ENCODE measurements at places on chromosomes 7 and 10.

- DNase-seq = no peak
Observed at GRCh38 chr7:71229148-71229547, 97.2 kb downstream of the GALNT17 start.

DNA sequence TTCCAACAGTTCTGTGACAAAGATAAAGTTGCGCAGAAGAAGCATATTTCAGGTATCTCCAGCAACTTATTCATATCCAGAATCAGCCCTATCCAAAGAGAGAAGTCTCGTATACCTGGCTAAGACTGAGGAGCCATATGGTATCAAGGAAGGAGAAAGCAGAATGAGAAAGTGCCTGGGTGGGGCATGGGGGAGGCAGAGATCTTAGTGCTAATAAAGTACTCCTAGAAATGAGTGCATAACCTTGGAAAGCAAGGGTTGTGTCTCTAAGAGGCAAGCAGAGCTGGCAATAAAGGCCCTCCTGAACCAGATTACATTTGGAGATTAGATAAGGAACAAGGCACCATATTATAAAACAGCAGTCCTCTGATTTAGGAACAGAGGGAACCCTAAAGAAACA lies 12.7 kb downstream of the TASOR2 start:
- no peak for DNase-seq

DNA sequence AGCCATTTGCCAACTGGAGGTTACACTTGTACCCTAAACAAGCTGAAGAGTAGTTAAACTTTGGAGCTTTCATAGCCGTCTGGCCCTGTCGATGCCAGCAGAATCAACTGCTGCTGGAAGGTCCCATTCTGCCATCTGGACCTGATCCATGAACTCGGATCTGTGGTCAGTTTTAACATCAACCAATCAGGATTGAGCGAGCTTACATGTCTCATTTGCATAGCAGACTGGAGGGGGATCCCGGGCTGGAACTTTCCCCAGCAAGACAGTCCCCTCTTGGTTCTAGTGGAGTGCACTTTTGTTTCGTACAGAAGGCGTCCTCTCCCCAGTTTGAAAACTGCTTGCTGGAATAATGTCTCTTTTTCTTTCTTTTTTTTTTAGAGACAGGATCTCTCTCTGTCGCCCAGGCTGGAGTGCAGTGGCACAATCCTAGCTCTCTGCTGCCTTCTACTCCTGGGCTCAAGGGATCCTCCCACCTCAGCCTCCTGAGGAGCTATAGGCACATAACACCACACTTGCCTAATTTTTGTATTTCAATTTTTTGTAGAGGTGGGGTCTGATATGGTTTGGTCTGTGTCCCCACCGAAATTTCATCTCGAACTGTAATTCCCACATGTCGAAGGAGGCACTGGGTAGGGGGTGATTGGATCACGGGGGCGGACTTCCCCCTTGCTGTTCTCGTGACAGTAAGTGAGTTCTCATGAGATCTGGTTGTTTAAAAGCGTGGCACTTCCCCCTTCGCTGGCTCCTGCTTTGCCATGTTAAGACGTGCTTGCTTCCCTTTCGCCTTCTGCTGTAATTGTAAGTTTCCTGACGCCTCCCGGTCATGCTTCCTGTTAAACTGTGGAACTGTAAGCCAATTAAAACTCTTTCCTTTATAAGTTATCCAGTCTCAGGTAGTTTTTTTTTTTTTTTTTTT lies 42.8 kb upstream of the SEPHS1 start:
- peak; percentile 11 for DNase-seq

DNA sequence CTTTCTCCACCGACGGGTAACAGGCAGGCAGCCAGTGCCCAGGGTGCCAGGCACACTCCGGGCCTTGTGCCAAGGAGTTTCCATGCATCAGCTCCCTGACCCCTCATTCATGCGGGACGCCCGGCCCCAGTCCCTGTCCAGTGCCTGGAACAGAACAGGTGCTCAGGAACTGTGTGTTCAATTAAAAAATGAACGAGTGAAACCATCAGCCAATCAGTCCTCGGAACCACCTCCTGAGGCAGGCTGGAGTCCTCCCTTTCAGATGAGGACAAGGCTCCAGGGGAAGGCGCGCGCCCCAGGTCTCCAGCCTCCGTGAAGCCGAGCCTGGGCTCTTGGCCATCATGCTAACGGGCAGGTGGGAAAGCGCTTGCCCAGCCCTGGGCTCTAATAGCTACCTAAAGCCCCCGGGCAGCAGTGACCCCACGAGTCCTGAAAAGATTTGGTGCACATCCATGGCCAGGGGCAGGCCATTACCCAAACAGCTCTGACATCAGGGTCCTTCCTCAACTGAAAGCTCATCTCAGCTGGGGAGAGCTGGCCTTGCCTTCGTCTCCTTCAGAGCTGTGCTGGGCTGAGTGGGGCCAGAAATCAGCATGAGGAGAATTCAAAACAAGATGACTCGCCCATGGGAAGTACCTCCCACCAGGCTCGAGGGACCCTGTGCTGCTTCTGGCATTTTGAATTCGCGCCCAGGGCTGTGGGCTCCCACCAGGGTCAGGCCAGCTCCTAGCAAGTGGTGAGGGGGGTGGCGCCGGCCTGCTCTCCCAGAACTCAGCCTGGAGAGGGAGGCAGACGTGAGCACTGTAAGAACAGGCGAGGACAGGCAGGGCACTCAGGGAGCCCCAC lies 200.5 kb downstream of the MAD1L1 start:
- DNase-seq = no peak

DNA sequence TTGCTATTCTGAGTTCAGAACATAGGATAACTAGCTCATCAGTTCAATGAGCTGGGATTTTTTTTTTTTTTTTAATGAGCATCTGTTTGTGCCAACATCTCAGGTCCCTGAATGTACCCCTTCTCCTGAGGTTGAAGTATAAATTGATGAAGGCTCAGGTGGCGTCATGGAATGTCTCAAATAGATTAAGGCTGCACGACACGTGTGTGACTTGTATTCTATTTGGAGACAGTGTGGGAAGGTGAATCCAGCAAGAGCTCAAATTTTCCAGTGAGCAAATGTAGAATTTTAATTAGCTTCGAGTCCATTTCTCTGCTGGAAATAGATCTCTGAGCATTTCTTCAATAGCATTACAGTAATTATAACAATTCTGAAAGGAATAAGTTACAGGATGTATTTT lies 37.2 kb upstream of the JCAD start:
- no peak for DNase-seq

GRCh38 chr10:3008518-3009195 lies 58.7 kb upstream of the PFKP start:
- no peak for DNase-seq
